ENCODE measurements at places on chromosomes 16 and 17. TPM values are rescaled to one million over a fixed set of nuclear protein-coding genes. Genes with fewer than 3 reads are reported as not detected.

The LDHD gene
- 10.2 TPM for total RNA-seq

The ARHGDIG gene
- 8.6 TPM for total RNA-seq

The TM4SF5 gene
- total RNA-seq, result not detected

The THRA gene
- 74.7 TPM for total RNA-seq

The SLC16A11 gene
- total RNA-seq, result 0.84 TPM

The GAST gene
- total RNA-seq, result not detected

The TEX19 gene
- not detected for total RNA-seq

The B9D1 gene
- 7.5 TPM for total RNA-seq

The JPT2 gene
- 39.0 TPM for total RNA-seq

All from mesenteric fat pad (tissue), 1 donor.